ENCODE measurements at places on chromosomes 16 and 17.

DNA sequence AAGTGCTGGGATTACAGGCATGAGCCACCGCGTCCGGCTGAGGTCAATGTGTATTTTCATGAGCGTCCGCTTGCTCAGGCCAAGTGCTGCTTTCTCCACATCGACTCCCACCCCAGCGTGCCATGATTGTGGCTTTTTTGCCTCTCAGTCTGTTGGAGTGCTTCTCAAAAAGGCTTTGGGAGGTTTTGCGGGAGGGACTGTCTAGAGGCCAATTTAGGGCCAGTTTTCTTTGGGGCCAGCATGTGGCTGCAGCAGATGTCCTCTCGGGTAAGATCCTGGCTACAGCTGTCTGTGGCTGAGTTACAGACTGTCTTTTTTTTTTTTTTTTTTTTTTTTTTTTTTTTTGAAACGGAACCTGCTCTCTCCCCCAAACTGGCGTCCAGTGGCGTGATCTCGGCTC is 6.5 kb downstream of the C16orf90 start:
- DNase-seq: no peak

GRCh38 chr17:3892095-3892998 is 506 bp downstream of the CAMKK1 start:
- DNase-seq: peak; percentile 63

DNA sequence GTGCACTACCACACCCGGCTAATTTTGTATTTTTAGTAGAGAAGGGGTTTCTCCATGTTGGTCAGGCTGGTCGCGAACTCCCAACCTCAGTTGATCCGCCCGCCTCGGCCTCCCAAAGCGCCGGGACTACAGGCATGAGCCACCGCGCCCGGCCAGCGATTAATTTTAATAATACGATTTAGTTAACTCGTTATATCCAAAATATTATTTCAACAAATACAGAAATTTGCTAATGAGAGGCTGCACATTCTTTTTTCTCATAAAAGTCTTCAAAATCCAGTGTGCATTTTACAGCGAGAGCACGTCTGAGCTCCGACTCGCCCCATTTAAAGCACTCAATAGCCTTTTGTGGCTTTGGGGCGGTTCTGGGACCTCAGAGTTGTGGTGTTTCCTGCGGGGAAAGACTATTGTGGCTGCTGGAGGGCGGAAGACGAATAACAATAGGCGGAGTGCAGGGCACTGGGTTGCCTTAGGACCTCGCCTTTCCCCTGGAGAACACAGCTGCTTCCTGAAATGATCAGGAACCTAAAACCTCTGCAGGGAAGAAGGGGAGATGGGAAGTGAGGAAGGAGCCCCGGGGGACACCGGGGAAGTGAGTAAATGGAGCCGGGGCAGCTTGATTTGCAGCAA is 2.9 kb upstream of the ZSCAN10 start:
- DNase-seq: peak; percentile 20

DNA sequence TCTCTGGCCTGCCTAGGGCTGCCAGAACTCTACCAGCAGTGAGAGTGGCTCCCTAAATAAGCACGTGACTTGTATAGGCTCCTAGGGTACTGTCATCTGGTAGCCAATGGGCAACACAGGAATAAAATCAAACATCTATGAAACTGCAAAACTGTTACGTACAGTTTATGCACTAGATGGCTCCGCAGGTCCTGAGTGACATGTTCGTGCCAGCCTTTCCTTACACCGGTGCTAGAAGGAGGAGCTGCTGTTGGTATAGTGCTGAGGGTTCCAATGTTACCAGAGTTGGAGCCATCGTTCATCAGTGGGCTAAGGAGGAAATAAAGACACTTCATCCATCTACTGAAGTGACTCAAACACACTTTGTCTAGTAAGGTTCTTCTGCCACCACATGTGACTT is 63.2 kb upstream of the TRAP1 start:
- DNase-seq: peak; percentile 19

- no peak for DNase-seq
These were observed 163.4 kb downstream of the ZFHX3 start for GRCh38 chr16:72884573-72884972.

All from astrocyte of the hippocampus (primary cell).